ENCODE measurements at places on chromosomes 2 and 18.

GRCh38 chr18:68642003-68642402 is 72.9 kb downstream of the TMX3 start:
- DNase-seq: no peak

DNA sequence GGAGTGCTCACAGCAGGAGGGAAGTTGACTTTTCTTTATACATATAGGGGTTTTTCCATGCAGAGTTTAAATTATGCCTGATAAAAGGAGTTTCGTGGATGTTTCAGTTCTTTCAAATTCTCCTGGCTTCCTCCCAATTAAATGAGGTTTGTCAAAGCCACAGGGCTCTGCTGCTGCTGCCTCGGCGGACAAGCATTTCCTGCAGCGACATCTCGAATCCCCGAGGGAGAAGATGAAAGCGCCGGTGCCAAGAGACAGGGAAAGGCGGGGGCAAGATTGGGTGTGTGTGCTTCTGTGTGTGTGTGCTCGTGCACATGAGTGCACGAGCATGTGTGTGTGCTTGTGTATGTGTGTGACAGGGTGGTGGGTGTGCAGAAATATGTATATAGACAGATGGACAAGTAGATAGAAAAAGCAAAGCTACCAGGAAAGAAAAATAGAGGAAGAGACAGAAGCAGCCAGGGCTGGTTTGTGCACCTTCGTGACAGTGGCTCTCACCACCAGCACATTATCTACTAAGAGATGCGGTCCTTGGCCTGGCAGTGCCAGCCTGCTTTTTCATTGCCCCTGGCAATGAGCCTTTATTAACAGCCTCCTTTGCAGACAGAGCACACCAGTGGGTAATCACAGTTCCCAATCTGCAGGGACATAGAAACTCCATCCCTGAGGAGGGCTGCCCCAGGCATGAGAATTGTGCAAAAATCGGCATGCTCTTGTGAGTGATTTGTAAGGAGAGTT is 76.2 kb downstream of the CDK15 start:
- DNase-seq: peak; percentile 47

DNA sequence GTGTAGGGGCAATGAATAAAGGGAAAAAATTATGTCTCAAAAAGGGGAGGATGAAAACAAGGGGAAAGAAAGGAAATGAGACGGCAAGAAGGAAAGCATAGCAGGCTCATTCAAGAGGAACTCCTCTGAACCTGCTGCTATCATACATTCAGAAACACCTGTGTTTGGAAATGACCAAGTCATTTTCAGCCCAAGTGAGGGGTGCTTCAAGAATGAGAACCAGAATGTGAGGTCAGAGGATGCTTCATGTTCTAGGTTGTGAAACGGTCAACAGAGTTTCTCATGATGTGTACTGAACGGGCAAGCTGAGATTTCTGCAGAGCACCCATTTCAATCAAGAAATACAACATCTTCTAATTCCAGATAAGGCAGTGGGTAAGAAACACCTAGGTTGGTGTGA is 1367.2 kb upstream of the CELF4 start:
- DNase-seq: no peak

GRCh38 chr2:38636069-38636468 is 29.8 kb upstream of the GALM start:
- DNase-seq: no peak

GRCh38 chr18:10291568-10291981 is 162.9 kb upstream of the APCDD1 start:
- DNase-seq: peak; percentile 34

- peak; percentile 87 for DNase-seq
Measured at GRCh38 chr2:109382951-109383350, 230.8 kb downstream of the SEPTIN10 start.

DNA sequence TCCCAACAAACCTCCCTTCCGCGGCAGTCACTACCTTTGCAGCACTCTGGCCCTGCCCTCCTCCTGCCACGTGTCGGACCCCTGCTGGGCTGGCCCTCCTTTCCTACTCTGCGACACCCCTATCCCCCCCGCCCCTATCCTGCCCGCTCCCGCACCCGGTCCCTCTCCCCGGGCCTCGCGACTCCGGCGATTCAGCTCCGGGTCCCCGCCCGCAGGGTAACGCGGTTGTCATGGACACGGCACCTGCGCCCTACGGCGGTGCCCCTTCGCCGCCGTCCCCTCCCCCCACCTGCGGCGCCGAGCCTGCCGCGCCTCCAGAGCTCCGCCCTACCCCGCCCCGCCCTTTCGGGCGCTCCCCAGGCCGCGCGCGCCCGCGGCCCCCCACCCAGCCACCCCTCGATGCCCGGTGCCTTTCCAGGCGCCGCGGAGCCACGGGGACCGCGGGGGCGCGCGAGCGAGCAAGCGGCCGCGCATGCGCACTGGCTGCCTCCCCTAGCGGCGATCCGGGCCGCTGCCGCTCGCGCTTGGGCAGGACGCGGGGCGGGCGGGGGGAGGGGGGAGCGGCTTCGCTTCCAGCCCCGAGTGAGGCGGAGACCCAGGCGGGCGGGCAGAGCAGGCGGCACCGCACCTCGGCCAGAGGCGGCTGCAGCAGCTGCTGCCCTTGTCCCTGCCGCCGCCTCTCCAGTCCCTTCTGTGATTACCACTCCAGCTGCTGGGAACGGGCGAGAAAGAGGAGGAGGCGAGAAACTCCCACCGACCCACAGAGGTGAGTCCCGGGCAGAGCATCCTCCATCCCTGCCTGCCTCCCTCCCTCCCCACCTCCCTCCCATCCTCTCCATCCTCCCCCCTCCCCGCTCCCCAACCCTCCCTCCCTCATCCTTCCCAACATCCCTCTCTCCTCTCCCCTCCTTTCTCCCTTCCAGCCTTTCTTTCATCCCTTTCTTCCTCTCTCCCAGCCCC is at the start of gene CTNNA2:
TSS of gene CTNNA2 (plus strand) at position 610 of the 960 bp plus-strand sequence.
- DNase-seq: peak; percentile 0

DNA sequence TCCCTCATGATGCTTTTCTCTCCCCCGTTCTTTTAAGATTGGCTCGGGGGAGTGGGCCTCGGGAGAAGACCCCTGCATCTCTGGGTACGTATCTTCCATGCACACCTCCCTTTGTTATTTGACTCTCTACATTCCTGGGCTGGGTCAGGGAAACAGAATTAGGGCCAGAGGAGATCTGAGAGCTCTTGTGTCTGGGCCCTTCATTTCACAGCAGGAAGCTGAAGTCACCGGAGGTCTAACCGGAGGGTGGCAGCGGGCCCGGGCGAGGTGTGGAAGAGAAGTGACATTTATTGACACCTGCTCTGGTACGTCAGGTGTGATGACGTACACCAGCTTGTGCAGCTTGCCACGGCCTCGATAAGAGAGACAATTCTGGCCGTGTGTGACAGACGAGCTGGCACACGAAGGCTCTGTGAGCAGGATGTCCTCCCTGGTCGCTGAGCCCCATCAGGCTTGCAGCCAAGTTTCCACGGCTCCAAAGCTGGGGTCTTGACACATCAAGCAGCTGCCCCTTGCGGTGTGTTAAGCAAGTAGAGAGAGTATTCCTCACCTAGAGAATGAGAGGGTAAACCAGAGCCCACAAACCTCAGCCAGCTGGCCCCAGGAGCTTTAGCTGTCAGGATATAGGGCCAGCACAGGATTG is 30.4 kb downstream of the TOGARAM2 start:
- DNase-seq: no peak

- DNase-seq: no peak
Measured at GRCh38 chr2:239372835-239373234, 28.0 kb downstream of the HDAC4 start.

GRCh38 chr2:222982909-222983265 is 69.1 kb upstream of the KCNE4 start:
- DNase-seq: no peak

- peak; percentile 47 for DNase-seq
Measured at GRCh38 chr2:216188956-216189355, 79.8 kb downstream of the XRCC5 start.

DNA sequence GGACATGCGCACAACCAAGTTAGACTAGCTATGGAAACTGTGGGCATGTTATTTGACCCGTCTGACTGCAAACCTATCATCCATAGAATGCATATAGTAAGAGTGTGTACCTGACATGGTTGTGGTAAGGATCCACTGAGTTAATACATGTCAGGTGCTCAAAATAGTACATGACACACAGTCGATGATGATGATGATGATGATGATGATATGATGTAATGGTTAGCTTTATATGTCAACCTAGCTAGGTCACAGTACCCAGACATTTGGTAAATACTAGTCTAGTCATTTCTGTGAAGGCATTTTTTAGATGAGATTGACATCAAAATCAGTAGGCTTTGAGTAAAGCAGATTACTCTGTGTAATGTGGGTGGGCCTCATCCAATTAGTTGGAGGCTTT is 204.1 kb downstream of the AFF3 start:
- no peak for DNase-seq

GRCh38 chr2:60963190-60963589 is 54.3 kb upstream of the PEX13 start:
- no peak for DNase-seq

- peak; percentile 96 for DNase-seq
Measured at GRCh38 chr2:20141056-20141762, 83.7 kb downstream of the SDC1 start.

DNA sequence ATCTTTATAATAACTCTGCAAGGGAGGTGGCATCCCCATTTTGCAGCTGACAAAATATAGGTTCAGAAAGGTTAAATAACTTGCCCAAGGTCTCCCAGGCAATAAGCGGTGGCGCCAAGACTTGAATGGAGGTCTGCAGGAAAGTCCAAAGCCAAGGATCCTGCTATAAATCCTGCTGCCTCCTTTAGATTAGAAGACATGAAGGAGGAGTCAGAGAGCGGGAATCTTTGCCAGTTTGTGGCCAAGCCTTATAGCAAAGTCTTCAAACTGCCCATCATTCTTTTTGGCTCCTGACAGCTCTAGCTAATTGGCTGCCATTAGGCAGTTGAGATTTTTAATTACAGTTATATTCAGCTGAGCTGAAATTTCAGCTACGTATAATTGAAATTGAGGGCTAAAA is 114.3 kb downstream of the C1D start:
- no peak for DNase-seq

- DNase-seq: no peak
Measured at GRCh38 chr2:241041589-241042158, 43.3 kb downstream of the SNED1 start.

- DNase-seq: no peak
Measured at GRCh38 chr2:60840880-60841279, 40.5 kb upstream of the REL start.

- no peak for DNase-seq
Measured at GRCh38 chr2:167132906-167133555, 244.8 kb downstream of the XIRP2 start.

DNA sequence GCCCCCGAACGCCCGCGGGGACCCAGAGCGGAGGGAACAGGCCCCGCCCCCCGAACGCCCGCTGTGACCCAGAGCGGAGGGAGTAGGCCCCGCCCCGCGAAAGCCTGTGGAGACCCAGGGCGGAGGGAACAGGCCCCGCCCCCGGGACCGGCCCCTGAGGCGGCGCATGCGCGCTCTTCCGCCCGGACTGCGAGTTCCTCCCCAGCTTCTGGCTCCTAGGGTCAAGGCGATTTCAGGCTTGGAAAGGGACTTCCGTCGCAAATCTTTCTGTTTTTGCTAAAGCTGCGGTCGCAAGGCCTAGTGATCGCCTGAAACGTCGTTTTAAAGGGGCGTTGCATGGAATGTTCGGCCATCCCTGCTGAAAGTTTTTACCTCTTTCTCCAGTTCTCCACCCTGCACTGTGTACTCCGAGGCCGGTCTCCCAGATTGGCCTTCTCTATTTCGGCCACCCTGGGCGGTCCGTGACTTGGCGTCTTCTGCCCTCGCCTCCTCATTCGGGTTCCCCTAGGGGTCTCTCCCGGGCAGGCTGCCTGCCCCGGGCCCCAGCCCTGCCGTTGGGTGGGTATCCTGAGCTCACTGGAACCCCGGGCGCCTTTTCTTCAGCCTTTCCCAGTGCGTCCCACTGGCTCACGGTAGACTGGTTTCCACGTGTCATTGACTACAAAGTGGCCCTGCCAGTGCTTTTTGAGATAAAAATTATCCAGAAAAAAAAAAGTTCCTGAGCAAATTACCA is 372 bp upstream of the WDSUB1 start:
- peak; percentile 92 for DNase-seq

DNA sequence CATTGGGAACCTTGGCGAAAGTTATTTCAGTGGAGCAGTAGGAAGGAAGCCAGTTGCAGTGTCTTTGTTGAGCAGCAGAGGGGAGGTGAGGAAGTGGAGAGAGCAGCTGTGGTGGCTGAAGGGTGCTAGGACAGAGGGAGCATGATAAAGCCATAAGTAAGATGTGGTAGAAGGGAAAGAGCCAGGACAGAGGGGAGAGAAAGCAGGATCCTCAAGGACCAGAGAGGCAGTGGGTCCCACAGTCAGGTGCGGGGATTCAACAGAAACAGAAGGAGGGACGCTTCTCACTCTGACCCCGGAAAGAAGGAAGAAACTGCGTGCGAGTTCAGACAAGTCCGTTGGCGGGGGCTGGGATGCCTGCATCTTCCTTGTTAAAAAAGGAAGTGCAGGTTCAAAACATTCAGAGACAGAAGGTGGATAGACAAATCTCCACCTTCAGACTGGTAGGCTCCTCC is at the start of gene CXCR2:
TSS of gene CXCR2 (plus strand) at position 403 of the 455 bp plus-strand sequence. CDS start 8,774 bp downstream, outside the sequence.
- DNase-seq: no peak

- DNase-seq: peak; percentile 67
Measured at GRCh38 chr2:39508198-39508597, 71.1 kb upstream of the MAP4K3 start.

DNA sequence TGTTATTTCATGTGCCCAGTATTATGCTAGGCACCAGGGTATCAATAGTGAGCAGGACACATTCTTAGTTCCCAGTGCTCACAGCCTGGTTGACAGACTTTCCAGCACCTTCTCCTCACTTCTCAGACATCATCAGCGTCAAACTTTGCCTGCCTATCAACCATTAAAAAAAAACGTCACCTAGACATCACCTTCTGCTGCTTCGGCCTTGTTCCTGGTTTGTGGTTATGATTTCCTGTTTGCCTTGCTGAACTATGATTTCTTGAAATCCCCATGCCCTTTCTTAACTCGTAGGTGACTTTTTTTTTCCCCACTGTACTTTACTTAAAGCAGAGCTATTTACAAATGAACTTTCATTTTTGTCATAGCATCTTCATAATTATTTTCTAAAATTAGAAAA is 60.4 kb upstream of the NABP1 start:
- no peak for DNase-seq

DNA sequence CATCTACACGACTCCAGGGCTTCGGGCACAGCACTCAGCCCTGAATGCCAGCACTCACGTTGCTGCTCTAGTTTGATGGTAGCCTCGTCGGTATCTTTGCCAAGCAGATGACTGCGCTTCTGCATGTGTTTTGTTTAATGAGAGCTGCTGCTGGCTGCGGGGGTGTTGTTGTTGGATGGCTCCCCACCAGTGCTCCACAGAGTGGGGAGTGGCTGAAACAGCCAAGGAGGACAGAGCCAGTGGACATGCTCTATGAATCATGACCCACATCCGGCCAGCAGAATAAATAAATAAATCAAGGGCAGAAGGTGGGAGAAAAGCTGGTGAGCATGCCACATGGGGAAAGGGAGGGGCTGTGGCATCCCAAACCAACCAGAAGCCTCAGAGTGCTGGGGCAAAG is 131.2 kb upstream of the SOX11 start:
- DNase-seq: no peak
